ENCODE measurements at places on chromosomes 4 and X.

- no peak overlapping the region for H3K27ac ChIP-seq
- peaks cover 26% of the 10 kb centered on the region for H3K4me1 ChIP-seq
- H3K36me3 ChIP-seq, result no peaks in the 10 kb centered on the region
- no peak for DNase-seq
- peaks cover 10% of the 10 kb centered on the region for H3K27me3 ChIP-seq
Measured at GRCh38 chr4:98653890-98654867, 4.2 kb downstream of the TSPAN5 start.

DNA sequence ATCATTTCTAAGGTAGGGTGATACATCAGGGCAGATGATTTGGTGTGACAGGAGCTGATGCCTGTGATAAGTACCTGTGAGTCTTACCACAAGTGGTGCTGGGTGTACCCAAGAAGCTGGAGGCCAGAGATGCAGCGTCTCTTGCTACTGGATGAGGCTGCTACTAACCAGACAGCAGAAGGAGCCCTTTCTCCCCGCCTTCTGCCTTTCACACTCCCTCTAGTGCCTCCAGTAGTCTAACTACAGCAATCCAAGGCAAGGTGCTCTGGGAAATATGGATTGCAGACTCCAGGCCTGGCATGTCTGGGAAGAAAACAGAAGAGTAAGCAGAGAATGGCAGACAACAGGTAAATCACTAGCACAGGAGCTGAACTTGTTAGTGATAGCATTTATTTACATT lies 470.8 kb downstream of the NKX6-1 start:
- no peaks in the 10 kb centered on the region for H3K4me1 ChIP-seq
- H3K27ac ChIP-seq, result no peak overlapping the region
- H3K4me3 ChIP-seq, result no peak overlapping the region
- H3K36me3 ChIP-seq, result no peaks in the 10 kb centered on the region
- no peak for DNase-seq

GRCh38 chr4:6747294-6748051 lies 31.5 kb downstream of the BLOC1S4 start:
- H3K4me1 ChIP-seq, result peaks cover 23% of the 10 kb centered on the region
- no peak overlapping the region for H3K27ac ChIP-seq
- no peaks in the 10 kb centered on the region for H3K27me3 ChIP-seq
- no peak overlapping the region for H3K4me3 ChIP-seq
- H3K36me3 ChIP-seq, result no peaks in the 10 kb centered on the region
- no peak for DNase-seq

DNA sequence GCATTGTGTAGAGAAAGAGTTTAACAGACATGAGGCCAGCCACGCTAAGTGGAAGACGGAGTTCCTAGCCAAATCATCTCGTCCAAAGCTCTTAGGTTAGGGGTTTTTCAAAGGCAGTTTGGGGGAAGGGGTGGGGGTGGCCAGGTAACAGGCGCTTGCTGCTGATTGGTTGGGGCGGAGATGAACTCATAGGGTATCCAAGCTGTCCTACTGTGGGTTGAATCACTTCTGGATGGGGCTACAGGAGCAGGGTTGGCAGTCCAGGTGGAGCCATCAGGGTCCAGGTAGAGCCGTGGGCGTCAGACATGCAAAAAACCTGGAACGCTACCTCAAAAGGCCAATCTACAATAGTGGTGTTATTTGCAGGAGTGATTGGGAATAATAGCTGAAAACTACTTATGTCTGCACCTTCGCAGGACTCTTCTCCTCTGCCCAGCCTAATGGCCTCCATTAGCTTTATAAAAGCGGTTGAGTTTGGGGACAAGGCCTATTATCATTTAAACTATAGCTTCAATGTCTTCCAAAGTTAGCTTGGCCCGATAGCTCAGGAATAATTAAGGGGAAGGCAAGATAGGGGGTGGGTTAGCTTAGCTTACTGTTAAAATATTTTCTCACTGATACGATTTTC lies 579.6 kb downstream of the NLGN4X start:
- no peak overlapping the region for H3K27ac ChIP-seq
- H3K4me3 ChIP-seq, result no peak overlapping the region
- no peaks in the 10 kb centered on the region for H3K4me1 ChIP-seq
- no peaks in the 10 kb centered on the region for H3K27me3 ChIP-seq
- DNase-seq, result no peak
- H3K36me3 ChIP-seq, result no peaks in the 10 kb centered on the region

GRCh38 chr4:2824329-2824835 lies 19.3 kb upstream of the ADD1 start:
- no peaks in the 10 kb centered on the region for H3K4me1 ChIP-seq
- H3K36me3 ChIP-seq, result peaks cover 51% of the 10 kb centered on the region
- no peak overlapping the region for H3K27ac ChIP-seq
- DNase-seq, result no peak
- no peak overlapping the region for H3K4me3 ChIP-seq

GRCh38 chr4:38308728-38309311 lies 348.6 kb downstream of the PTTG2 start:
- no peaks in the 10 kb centered on the region for H3K27me3 ChIP-seq
- peaks cover 32% of the 10 kb centered on the region for H3K4me1 ChIP-seq
- no peak overlapping the region for H3K4me3 ChIP-seq
- H3K27ac ChIP-seq, result no peak overlapping the region
- DNase-seq, result no peak
- no peaks in the 10 kb centered on the region for H3K36me3 ChIP-seq

- peak; percentile 7 for DNase-seq
- H3K4me1 ChIP-seq, result no peaks in the 10 kb centered on the region
- no peak overlapping the region for H3K27ac ChIP-seq
- H3K36me3 ChIP-seq, result no peaks in the 10 kb centered on the region
Measured at GRCh38 chrX:119008110-119008744, 33.8 kb downstream of the LONRF3 start.

- H3K36me3 ChIP-seq, result no peaks in the 10 kb centered on the region
- H3K4me3 ChIP-seq, result no peak overlapping the region
- DNase-seq, result no peak
Measured at GRCh38 chr4:173765751-173766150, 235.7 kb upstream of the HAND2 start.

GRCh38 chrX:118644378-118644777 lies 83.0 kb upstream of the IL13RA1 start:
- H3K27ac ChIP-seq, result no peak overlapping the region
- H3K4me1 ChIP-seq, result no peaks in the 10 kb centered on the region
- H3K36me3 ChIP-seq, result peaks cover 4% of the 10 kb centered on the region
- DNase-seq, result no peak

- no peak overlapping the region for H3K27ac ChIP-seq
- H3K4me3 ChIP-seq, result peak overlapping the region; percentile 40
- no peaks in the 10 kb centered on the region for H3K36me3 ChIP-seq
- H3K27me3 ChIP-seq, result peaks cover 70% of the 10 kb centered on the region
- H3K4me1 ChIP-seq, result no peaks in the 10 kb centered on the region
Measured at GRCh38 chr4:183798301-183799253, 106.5 kb upstream of the STOX2 start.

DNA sequence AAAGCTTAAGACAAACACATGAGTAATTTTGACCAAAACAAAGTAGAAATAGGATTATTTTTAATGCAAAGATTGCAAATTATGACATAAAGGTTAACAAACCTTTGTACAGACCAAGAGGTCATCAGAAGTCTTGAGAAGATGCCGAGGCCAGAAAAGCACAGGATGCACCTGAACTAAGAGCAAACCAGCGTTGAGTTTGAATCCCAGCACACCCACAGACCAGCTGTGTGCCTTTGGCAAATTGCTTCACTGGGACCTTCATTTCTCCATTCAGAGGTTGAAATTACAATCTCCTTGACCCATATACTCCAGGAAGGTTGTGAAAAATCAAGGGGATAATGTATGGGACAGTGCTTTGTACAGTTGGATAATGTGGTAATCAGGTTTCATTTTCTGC lies 56.6 kb downstream of the PPM1K start:
- no peak overlapping the region for H3K4me3 ChIP-seq
- no peaks in the 10 kb centered on the region for H3K4me1 ChIP-seq
- no peak for DNase-seq
- H3K27me3 ChIP-seq, result no peaks in the 10 kb centered on the region
- H3K27ac ChIP-seq, result no peak overlapping the region

DNA sequence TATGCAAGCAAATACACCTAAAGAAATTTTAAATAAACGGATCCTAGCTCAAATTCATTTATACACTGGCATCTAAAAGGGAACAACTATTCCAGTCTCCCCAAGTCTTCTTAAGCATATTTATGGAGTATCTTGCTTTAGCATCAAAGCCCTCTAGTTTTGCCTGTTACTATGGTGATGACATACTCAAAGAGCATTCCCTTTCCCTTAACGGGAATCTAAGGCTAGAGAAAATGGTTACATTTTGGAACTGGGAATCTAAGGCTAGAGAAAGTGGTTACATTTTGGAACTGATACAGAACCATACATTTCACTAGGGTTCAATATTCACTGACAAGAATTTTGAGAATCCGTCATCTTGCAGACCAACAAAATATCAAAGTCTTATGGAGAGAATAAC lies 271.2 kb downstream of the CHIC1 start:
- no peaks in the 10 kb centered on the region for H3K4me1 ChIP-seq
- H3K27me3 ChIP-seq, result no peaks in the 10 kb centered on the region
- H3K4me3 ChIP-seq, result no peak overlapping the region
- DNase-seq, result no peak
- no peaks in the 10 kb centered on the region for H3K36me3 ChIP-seq

- H3K27me3 ChIP-seq, result no peaks in the 10 kb centered on the region
- peak overlapping the region; percentile 91 for H3K27ac ChIP-seq
- no peak overlapping the region for H3K4me3 ChIP-seq
- H3K4me1 ChIP-seq, result peaks cover 61% of the 10 kb centered on the region
- H3K36me3 ChIP-seq, result peaks cover 81% of the 10 kb centered on the region
Measured at GRCh38 chrX:2715066-2715600, 24.0 kb downstream of the CD99 start.

GRCh38 chrX:96683997-96684338 lies 674 bp upstream of the DIAPH2 start:
- DNase-seq, result no peak
- H3K27ac ChIP-seq, result no peak overlapping the region
- no peaks in the 10 kb centered on the region for H3K36me3 ChIP-seq
- peak overlapping the region; percentile 61 for H3K4me3 ChIP-seq
- H3K4me1 ChIP-seq, result peaks cover 5% of the 10 kb centered on the region
- peaks cover 11% of the 10 kb centered on the region for H3K27me3 ChIP-seq

GRCh38 chr4:77219266-77219665 lies 62.3 kb downstream of the CCNG2 start:
- H3K36me3 ChIP-seq, result no peaks in the 10 kb centered on the region
- no peak overlapping the region for H3K4me3 ChIP-seq
- H3K4me1 ChIP-seq, result no peaks in the 10 kb centered on the region
- H3K27ac ChIP-seq, result no peak overlapping the region
- no peak for DNase-seq

DNA sequence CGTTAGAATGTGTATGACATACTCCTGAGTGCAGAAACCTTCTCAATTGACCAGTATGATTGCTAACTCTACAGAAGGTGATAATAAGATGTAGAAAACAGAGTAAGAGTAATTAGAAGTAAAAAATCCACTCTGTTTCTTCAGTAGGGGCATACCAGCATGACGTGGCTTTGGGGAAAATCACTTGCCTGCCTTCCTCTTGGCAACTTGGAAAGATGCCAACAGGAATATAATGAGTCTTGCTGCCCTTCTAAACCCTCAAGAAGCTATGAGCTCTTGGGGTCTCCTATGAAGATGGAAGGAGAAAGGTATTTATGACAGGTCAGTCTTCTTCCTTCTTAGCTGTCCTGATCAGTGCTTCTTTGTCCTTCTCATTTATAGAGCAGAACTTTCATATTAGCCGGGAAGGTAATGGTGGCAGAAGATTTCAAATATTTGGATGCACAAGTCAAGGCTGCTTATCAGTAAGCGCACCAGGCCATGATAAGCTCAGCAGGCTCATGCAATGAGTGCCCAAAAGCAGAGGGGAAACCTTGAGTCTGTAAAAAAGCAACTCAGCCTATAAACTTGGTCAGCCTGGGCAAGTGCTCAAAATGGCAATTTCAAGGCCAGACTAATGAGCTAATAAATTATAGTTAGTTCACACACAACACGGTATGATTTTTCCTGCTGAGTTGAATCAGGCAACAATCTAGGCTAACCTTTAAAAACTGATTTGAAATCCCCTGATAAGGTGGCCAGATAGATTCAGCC lies 69.7 kb upstream of the PPARGC1A start:
- no peaks in the 10 kb centered on the region for H3K4me1 ChIP-seq
- no peaks in the 10 kb centered on the region for H3K36me3 ChIP-seq
- no peaks in the 10 kb centered on the region for H3K27me3 ChIP-seq
- H3K27ac ChIP-seq, result no peak overlapping the region
- DNase-seq, result no peak
- H3K4me3 ChIP-seq, result no peak overlapping the region

DNA sequence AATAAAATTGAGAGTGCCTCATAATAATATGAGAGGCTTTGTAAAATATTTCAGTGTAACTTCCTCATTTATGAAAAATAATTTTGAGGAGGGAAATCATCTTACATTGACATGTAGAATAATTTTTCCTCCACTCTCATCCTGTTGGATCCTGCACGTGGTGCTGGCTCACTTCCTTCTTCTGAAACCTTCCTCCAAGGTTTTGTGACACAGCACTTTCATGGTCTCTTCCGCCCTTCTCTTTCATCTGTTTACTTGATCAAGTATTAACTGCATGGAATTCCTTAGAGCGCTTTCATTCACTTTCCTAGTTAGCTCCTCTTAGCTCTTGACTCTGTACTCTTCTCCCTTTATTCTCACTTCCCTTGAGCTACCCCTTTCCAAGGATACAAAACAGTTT lies 246.5 kb downstream of the RAPGEF2 start:
- H3K27me3 ChIP-seq, result no peaks in the 10 kb centered on the region
- no peak for DNase-seq
- no peak overlapping the region for H3K27ac ChIP-seq
- H3K4me3 ChIP-seq, result no peak overlapping the region
- peaks cover 34% of the 10 kb centered on the region for H3K36me3 ChIP-seq

GRCh38 chr4:118957722-118958445 lies 69.2 kb downstream of the SYNPO2 start:
- H3K36me3 ChIP-seq, result no peaks in the 10 kb centered on the region
- H3K4me1 ChIP-seq, result no peaks in the 10 kb centered on the region
- no peak for DNase-seq
- no peaks in the 10 kb centered on the region for H3K27me3 ChIP-seq
- H3K27ac ChIP-seq, result no peak overlapping the region

DNA sequence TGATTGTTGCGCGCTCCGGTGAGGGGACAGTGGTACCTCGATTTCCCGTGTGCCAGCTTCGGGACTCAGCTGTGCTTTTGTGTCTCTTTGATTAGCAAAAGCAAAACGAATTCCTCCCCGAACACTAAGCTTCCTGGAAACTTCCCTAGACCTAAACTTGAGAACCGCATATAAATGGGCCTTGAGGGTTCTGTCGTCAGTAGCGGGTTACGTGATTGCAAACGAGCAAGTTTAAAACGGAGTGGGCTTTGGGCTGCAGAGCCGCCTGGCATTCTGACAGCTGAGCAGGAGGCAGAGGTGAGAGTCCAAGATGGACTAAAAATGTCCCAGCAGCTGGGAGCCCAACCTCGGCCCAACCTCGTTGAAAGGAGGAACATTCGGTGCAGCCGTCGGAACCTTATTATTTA lies 1.2 kb upstream of the TAPT1 start:
- peaks cover 20% of the 10 kb centered on the region for H3K4me1 ChIP-seq
- H3K27ac ChIP-seq, result peak overlapping the region; percentile 65
- peak overlapping the region; percentile 93 for H3K4me3 ChIP-seq

DNA sequence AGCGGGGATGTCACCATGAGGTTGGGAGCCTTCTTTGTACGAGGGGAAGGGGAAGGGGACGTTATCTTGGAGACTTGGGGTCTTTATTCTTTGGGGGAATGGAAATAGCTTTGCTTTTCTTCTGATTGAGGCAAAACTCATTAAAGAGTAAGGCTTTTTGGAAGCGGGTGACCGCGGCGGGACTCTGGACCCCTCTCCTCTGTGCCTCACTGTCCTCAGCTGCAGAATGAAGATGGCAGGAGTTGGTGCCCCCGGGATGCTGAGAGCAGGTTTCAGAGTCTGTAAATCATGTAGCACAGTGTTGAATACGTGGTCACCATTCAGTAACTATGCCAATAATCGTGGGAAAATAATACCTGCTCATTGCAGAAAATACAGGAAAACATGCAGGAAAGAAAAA lies 32.1 kb downstream of the HTT-AS start:
- no peak overlapping the region for H3K4me3 ChIP-seq
- no peaks in the 10 kb centered on the region for H3K27me3 ChIP-seq
- peaks cover 9% of the 10 kb centered on the region for H3K4me1 ChIP-seq

All from thymus (tissue), 14 donors.